ENCODE measurements at places on chromosomes 3 and 15.

GRCh38 chr3:141360888-141361598, 7.3 kb upstream of the ZBTB38 start:
- peak; percentile 38 for DNase-seq

DNA sequence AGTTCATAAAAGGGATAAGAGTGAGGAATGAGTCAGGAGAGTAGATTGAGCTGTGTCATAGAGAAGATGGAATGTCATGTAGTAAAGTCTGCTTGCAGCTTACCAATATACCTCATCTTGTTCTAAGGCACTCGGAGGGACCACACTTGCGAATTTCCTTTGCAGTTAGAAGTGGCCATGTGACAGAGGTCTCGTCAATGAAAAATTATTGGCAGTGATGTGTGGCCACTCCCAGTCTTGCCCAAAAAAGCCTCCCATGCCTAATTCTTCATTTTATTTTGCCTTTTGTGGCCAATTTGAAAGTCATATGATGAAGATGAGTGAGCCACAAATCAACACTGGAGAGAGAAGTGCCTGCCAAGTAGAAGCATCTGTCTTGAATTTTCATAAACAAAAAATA, 465.6 kb upstream of the ZNF385D start:
- no peak for DNase-seq

- no peak for DNase-seq
These were observed 18.3 kb downstream of the SLCO3A1 start for GRCh38 chr15:91871837-91872236.

DNA sequence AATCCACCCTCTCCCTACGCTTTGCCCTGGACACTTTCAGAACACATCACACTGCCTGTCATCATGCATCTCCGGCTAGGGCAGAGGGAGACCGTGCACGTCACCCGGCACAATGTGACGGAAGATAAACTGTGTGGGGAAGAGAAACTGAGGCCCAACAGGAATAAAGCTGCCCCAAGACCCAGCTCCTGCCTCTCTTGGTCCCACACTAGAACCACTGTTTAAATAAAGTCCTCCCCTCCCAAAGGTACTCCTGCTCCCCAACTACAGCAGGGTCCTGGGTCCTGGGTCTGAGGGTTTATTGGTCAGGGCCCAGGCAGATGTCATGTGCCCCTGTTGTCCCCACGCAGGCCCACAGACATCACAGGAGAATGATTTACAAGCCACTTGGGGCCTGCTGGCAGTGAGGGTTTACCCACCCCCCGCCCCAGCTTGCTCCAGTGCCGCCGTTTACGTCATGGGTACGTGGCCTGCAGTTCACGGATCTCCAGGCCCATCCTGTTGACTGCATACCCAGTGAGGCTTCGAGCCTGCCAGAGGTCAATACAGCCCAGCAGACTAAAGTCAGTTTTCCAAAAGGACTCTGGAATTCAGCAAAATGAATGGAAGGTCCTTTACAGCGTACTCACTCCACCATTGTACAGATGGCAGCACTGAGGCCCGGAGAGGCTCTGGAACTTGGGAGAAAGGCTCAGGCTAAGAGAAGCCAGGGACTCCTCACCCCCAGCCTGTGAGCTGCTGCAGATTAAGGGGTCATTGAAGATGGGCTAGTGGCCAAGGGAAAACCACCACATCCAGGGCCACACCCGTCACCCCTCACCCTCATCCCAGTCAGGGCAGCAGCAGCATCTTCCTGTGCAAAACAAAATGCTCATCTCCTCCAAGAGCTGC, 23.2 kb downstream of the ALS2CL start:
- DNase-seq, result no peak

DNA sequence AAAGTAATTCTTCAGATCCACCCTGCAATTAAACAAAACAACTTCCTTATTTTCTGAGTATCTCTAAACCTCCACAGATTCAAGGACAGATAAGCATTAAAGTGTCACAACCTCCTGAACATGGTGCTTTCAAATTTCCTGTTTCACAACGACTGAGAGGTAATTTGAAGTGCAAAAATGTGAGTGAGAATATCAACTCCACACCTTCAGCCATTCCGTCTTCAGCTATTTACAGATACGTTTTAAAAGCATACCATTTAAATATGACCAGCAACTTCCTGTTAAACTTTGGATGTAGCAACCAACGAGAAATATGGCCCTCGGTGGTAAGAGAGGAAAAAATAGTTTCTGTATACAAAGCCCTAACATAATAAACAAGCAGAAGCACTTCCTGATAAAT, 32.1 kb upstream of the PCSK6 start:
- no peak for DNase-seq

- no peak for DNase-seq
These were observed 27.2 kb downstream of the USP3 start for GRCh38 chr15:63531586-63531985.

- no peak for DNase-seq
These were observed 131.9 kb upstream of the PROK2 start for GRCh38 chr3:71916747-71917369.
